ENCODE measurements at places on chromosomes 12 and 14. TPM values are rescaled to one million over a fixed set of nuclear protein-coding genes. Genes with fewer than 3 reads are reported as not detected.
A peak's percentile ranks its signal among the peaks of the same experiment; 100 is the strongest.

Gene CFAP73
- not detected for total RNA-seq

Gene INHBE
- not detected for total RNA-seq

Gene CLSTN3
- 6.1 TPM for total RNA-seq

Gene TMEM229B
- total RNA-seq: 2.9 TPM

GRCh38 chr12:104733717-104734175 lies 224.3 kb downstream of the SLC41A2 start:
- no peak overlapping the region for H3K4me3 ChIP-seq
- no peaks in the 10 kb centered on the region for H3K36me3 ChIP-seq
- DNase-seq: no peak

DNA sequence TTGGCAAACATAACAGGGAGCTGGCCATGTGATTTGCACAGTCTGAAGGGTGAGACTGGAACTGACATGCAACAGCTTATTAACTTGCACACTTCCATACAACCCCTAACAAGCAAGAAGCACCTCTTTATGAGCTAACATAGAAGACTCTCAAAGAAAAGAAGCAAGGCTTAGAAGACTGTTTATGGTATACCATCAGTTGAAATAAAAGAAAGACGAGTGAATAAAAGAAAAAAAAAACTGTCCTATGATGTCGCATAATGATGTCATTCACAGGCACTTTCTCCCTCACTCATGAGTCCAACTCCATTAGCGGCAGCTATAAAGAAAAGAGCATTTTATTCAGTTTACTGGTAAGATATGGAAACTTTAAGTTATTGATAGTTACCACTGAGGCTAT lies 3.3 kb upstream of the MDM1 start:
- H3K36me3 ChIP-seq: no peaks in the 10 kb centered on the region
- H3K27ac ChIP-seq: peak overlapping the region; percentile 81
- H3K27me3 ChIP-seq: no peaks in the 10 kb centered on the region
- peaks cover 26% of the 10 kb centered on the region for H3K4me1 ChIP-seq
- H3K4me3 ChIP-seq: no peak overlapping the region

DNA sequence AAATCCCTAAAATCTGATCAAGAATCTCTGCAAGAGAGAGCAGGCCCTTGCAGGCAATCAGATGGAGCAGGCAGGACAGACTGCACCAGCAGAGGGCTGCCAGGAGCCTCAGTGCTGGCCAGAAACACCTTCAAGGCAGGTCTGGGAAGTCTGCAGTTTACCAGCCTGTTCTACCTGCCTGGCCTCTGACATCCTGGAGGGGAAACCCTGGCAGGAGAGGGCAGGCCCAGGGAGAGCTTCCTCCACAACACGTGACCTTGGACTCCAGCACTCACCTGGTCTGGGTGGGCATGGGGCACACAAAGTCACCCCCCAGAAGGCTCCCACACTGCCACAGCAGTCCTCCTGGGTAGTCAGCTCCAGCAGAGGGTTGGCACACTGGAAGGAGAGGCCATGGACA lies 56.0 kb downstream of the ISCA2 start:
- no peaks in the 10 kb centered on the region for H3K36me3 ChIP-seq
- no peak overlapping the region for H3K4me3 ChIP-seq
- H3K4me1 ChIP-seq: peaks cover 45% of the 10 kb centered on the region
- no peaks in the 10 kb centered on the region for H3K27me3 ChIP-seq
- peak overlapping the region; percentile 40 for H3K27ac ChIP-seq

- no peak for DNase-seq
- no peak overlapping the region for H3K27ac ChIP-seq
- no peaks in the 10 kb centered on the region for H3K36me3 ChIP-seq
- H3K4me3 ChIP-seq: no peak overlapping the region
- no peaks in the 10 kb centered on the region for H3K27me3 ChIP-seq
These were observed 10.0 kb upstream of the IL26 start for GRCh38 chr12:68235576-68235975.

DNA sequence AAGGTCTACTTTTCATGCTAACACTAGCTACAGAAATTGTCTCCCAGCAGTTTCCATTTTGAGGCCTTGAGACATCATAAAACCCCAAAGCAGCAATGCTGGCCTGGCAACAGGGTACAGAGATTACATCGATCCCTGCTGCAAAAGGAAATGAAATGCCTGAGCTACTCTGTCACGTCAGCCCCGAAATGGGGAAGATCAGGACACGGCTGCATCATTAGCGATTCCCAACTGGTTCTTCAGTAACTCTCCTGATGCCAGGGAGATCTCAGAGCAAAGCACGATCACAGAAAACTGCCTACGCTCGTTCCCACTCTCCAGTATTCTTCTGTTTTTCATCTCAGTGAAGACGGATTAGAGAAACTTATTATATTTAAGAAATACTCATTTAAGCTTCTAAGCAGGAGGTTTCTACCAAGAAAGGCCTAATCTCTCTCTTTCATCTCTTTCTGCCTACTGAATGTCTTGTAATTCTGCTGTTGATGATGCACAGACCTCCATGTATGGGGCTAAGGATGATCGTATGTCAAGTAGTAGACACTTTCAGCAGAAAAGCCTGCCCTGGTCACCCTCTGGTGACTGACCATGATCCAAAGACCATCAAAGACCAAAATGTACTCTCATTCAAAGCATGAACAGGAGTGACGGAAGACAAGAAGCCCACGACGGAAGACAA lies 168.5 kb downstream of the RIMBP2 start:
- H3K4me1 ChIP-seq: no peaks in the 10 kb centered on the region
- no peak for DNase-seq
- no peaks in the 10 kb centered on the region for H3K36me3 ChIP-seq
- no peaks in the 10 kb centered on the region for H3K27me3 ChIP-seq
